ENCODE measurements at places on chromosomes 16 and 17. TPM values are rescaled to one million over a fixed set of nuclear protein-coding genes. Genes with fewer than 3 reads are reported as not detected.

Gene PRSS27
- 0.76 TPM for total RNA-seq

DNA sequence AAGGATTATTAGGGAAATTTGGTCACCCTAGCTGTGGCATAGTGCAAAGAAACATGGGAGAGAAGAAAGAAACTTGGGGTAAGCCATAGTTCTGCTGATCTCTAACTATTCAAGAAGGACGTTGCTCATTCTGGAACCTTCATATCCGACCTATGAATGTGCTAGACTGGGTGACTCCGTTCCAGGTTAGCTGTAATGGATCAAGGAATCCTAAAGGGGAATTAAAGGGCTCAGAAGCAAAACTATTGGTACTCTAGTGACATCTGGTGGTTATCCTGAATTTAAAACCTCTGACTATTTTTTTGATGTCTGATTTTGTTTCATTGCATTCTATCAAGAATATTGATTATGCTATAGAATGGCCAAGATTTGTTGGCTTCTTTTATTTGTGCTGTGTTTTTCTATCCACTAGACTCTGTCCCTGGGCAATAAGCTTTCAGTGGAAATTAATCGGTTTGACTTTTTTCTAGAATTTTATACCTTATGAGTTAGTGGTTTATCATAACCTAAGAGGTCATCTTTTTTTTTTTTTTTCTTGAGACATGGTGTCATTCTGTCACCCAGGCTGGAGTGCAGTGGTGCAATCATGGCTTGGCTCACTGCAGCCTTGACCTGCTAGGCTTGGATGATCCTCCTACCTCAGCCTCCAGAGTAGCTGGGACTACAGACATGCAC, 19.5 kb downstream of the PCTP start:
- no peak for DNase-seq

Gene CDH1
- 770 TPM for total RNA-seq

Gene ITGAX
- total RNA-seq, result 3.8 TPM
